ENCODE measurements at places on chromosomes 16 and 17.
A peak's percentile ranks its signal among the peaks of the same experiment; 100 is the strongest.

DNA sequence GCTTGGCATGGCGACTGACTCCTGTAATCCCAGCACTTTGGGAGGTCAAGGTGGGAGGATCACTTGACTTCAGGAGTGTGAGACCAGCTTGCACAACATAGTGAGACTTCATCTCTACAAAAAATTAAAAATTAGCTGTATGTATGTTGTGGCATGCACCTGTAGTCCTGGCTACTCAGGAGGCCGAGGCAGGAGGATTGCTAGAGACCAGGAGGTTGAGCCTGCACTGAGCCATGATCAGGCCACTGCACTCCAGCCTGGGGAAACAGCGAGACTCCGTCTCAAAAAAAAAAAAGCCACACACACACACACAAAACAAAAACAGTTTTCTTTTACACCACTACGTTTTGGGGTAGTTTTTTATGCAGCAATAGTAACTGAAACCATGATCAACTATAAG lies 89.0 kb upstream of the DHX40 start:
- DNase-seq, result no peak

DNA sequence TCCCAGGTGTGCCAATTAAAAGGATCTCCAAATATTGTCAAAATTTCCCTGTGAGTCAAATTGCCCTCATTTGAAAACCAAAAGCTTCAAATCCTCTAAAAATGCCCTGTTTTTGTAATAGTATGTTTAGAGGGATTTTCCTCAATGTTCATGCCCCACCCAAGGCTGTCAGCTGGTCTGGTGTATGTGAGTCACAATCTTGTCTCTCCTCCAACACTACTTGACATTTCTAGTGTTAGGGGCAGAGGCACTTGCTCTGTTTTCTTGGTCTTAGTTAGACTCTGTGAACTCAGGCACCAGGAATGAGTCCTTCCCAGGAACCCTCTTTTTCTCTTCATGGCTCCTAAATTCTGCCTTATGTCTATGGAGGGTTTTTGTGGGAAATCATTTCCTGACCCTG lies 634.8 kb downstream of the KCNJ2 start:
- DNase-seq, result no peak

DNA sequence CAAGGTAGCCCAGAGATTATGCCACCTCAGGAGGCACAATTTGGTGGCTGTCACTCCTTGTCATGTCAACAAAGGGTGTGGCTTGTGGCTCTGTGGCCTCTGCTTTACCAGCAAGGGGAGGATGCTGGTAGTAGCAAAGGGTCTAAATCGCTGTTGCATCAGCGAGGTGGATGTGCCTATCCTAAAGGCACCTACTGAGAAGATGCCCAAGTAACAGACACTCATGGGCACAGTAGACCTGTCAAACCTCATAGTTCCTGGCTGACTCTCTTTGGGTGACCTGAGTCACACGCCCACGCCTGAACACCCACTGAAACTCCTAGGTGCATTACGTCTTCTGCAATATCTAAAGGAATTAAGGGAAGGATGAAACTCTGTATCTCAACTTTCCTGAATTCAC lies 139.5 kb downstream of the PRKCB start:
- DNase-seq, result no peak

GRCh38 chr16:51382211-51382610 lies 231.1 kb upstream of the SALL1 start:
- DNase-seq, result no peak

GRCh38 chr16:24854607-24855171 lies 8.9 kb downstream of the SLC5A11 start:
- DNase-seq, result no peak

GRCh38 chr17:48194097-48194550 lies 86.6 kb downstream of the SNX11 start:
- peak; percentile 83 for DNase-seq

GRCh38 chr17:79626156-79626890 lies 15.5 kb upstream of the RBFOX3 start:
- no peak for DNase-seq

GRCh38 chr16:74700116-74700437 lies 585 bp downstream of the MLKL start:
- DNase-seq, result no peak

- no peak for DNase-seq
These were observed 154.5 kb downstream of the PARN start for GRCh38 chr16:14475370-14476139.

- no peak for DNase-seq
These were observed 16.0 kb downstream of the MMD start for GRCh38 chr17:55405600-55405999.

- DNase-seq, result no peak
These were observed 2.2 kb upstream of the AOC2 start for GRCh38 chr17:42841975-42842685.

GRCh38 chr17:15981208-15981607 lies 18.3 kb downstream of the ZSWIM7 start:
- no peak for DNase-seq

GRCh38 chr17:18278867-18279266 lies 18.4 kb downstream of the MIEF2 start:
- no peak for DNase-seq

- no peak for DNase-seq
These were observed 117.0 kb downstream of the AATF start for GRCh38 chr17:37065486-37066321.

GRCh38 chr16:66574081-66574480 lies 5.2 kb upstream of the CMTM2 start:
- no peak for DNase-seq

DNA sequence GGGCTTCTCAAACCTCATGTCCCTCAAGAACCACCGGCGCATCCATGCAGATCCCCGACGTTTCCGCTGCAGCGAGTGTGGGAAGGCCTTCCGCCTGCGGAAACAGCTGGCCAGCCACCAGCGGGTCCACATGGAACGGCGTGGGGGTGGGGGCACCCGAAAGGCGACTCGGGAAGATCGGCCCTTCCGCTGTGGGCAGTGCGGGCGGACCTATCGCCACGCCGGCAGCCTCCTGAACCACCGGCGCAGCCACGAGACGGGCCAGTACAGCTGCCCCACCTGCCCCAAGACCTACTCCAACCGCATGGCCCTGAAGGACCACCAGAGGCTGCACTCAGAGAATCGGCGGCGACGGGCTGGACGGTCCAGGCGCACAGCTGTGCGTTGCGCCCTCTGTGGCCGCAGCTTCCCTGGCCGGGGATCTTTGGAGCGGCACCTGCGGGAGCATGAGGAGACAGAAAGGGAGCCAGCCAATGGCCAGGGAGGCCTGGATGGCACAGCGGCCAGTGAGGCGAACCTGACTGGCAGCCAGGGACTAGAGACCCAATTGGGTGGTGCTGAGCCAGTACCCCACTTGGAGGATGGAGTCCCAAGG lies 5.9 kb downstream of the ZNF646 start:
- DNase-seq, result no peak

DNA sequence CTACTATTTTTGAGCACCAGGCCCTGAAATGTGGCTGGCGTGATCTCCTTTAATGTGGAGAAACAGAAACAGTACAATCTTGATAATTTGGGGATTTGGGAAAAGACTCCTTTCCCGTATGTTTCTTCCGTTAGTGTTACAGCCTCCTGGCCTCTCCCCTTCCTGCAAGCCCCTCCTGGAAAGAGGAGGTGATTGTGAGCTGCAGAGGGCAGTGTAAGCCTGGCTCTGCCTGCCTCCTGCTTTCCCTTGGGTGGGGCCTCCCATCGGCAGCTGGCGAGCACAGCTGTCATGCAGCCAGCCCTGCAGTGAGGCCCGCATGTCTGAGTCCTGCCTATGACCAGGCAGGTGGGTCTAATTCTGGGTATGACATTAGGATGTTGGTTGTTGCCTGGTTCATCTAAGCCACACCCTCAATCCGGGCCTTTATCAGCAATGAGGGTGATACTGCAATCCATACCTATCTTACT lies 48.7 kb upstream of the WSB1 start:
- peak; percentile 76 for DNase-seq

DNA sequence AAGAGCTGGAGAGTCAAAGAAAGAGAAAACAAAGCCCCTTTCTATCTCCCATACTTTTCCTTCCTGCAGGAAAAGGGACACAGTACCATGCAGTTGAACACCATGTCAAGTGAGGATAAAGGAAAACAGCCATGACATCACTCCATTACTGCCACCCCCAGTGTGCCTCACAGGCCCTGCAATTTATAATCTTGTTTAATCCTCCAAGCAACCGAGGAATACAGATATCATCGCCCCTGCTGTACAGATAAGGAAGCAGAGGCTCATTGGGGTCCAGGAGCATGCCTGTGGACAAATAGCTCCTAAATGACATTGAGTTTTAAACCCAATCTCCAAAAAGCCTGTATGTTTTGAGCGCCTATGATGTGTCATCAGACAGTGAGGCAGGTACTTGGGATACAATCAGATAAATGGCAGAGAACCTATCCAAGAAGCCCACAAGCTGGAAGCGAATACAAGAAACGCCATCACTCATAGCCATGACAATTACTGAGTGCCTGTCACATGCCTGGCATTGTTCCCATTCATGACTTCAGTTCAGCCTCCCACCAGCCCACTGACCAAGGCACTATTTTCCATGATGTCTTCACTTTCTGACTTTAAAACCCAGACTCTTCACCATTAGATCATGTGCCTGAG lies 45.5 kb downstream of the CPPED1 start:
- DNase-seq, result no peak

GRCh38 chr16:67430504-67430976 lies 381 bp upstream of the HSD11B2 start:
- no peak for DNase-seq

GRCh38 chr16:29898804-29899515 lies 390 bp downstream of the SEZ6L2 start:
- DNase-seq, result peak; percentile 5

- no peak for DNase-seq
These were observed 13.0 kb upstream of the HOXB9 start for GRCh38 chr17:48639136-48639535.

- no peak for DNase-seq
These were observed 1.4 kb downstream of the SHISA6 start for GRCh38 chr17:11242411-11242810.

GRCh38 chr16:80893686-80894085 lies 89.3 kb upstream of the CDYL2 start:
- no peak for DNase-seq

DNA sequence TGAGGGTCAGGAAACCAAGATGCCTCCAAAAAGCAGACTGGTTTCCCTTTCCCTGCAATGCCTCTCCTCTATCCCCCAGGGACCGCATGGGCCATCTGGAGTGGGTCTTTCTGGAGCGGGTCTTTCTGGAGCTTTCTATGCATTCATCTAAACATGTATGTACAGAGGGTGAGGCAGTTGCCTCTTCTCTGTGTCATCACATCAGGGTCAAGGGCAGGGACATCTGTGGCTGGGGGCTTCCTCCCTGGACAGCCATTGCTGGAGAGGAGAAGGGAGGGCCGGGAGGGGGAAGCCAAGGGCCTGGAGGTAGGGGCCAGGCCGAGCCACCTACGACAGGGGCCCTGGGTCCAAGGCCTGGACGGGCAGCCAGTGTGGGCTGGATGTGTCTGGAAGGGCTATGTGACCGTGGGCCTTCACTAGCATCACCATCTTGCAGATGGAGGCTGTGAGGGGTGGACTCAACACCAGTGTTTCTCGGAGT lies 840 bp downstream of the ADCY7 start:
- no peak for DNase-seq

DNA sequence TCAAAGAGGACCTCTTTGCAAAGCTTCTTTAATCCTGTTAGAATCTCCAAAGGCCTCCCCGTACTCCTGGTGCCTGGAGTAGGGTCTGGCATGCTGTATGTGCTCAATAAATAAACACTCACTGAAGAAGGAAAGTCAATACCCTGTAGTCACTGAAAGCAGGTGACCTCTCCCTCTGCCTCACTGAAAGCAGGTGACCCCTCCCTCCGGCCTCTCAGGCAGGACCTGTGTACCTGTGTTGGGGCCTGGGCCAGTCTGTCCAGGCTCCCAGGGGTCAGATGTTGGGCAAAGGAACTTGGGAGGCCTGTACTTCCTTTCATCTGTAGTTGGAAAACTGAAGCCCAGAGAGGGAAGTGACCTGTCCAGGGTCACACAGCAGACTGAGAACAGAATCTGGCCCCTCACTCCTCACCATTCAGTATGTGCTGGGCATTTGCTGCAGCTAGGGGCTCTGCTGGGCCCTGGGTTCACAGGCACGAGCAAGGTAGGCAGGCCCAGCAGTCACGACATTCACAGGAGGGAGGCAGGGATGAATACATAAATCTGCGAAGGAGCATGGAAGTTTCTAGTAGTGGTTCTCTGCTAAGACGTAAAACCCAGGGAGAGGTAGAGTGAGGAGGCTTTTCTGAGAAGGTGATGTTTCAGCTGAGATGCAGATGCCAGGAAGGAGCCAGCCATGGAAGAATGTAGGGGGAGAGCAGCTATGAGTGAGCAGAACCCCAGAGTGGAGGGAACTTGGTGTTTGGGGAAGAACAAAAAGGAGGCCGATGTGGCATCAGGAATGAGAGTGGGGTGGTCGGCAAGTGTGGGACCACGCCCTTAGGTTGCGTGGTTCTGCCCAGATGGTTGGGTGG lies 64.0 kb downstream of the NKD1 start:
- DNase-seq, result no peak

GRCh38 chr16:50006964-50007363 lies 18.1 kb upstream of the CNEP1R1 start:
- DNase-seq, result no peak

- no peak for DNase-seq
These were observed 44.8 kb downstream of the PARN start for GRCh38 chr16:14585287-14585686.

- DNase-seq, result no peak
These were observed 280.0 kb downstream of the RBFOX1 start for GRCh38 chr16:7612671-7613070.

DNA sequence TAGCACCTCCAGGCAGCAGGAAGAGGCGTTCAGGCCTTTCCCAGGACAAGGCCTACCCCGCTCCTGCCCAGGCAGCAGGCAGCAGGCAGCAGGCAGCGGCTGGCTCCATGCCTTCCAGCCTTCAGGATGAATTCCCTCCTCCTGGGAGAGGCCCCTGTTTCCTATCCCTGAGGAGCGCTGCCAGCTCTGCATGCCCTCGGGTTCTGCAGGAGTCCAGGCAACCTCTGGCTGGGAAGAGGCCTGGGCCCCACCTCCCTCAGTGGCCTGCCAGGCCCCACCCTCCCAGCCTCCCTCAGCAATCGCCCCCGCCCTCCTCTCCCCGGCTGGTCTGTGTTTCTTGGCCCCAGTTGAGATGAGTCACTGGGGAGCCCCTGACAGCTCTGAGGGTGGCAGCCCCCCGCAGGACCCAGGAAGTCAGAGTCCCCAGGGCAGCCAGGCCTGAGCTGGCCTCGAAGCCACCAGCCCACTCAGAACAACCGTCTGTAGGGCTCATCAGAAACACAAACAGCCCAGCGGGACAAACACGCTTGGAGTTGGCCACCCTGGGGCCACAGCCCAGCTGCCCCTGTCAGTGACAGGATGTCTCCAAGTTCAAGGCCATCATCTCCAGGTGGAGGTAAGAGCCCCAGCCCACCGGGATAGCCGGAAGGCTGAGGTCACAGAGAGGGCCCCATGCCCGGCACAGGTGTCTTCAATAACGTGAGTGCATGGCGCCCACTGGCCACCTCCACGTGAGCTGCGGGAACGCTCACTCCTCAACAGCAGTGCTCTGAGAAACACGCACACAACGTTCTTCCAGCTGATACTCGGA lies 39.5 kb upstream of the CIBAR2 start:
- peak; percentile 68 for DNase-seq
